Karpas-422 (cell line): ENCODE measurements at places on chromosomes 6 and 20.
A peak's percentile ranks its signal among the peaks of the same experiment; 100 is the strongest.

GRCh38 chr20:51661609-51662178 is 106.5 kb downstream of the ATP9A start:
- no peak for DNase-seq

DNA sequence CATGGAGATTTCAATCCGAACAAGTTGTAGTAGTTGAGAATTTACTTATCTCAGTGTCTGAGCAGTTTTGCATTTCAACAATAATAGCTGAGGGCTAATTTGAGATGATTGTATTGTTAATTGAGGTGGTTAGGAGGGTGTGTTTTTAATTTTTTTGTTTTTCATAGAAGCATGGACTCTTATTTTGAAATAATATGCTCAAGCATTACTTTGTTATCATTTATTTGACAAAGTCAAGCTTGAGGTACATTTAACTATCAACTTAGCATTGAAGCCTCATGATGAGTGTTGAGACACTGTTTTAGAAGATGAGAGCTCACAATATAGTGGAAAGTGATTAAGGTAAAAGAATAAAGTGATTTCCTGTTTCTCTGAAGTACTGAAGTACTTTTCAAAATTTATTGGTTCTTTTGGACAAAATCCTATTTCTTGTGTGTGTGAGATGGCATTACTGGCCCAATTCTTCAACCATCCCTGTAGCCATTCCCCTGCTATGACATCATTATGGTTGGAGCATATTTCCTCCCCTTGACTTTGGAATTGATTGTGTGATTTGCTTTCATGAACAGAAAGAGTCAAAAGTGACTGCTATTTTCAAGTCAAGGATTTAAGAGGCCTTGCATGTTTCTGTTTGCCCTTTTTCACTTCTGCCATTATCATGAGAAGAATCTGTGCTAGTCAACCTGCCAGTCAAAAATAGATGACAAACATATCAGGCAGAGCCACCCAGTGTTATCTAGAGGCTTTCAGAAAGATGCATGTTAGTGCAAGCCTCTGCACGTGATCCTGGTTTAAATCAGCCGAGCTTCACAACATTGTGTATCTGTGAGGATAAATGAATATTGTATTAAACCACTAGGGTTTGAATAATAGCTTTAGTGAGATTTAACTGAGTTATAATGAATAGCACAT is 1112.3 kb upstream of the CITED2 start:
- no peak for DNase-seq

DNA sequence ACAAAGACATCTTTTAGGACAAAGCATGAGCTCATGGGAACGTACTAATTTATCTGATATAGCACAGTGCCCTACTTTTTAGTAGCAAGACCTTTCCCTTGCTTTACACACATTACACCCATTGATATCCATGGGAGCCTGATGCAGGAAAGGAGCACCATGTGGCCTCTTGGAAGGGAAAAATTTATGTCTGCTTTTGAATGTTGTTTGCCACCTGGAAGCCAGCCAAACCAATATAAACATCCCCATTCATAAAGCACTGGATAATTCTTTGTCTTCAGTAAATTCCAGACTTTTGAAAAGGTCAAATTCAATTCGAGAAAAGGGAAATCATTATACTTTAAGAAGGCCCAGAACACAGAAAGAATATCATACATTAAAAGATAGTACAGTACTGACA is 152.3 kb upstream of the BEND6 start:
- DNase-seq, result no peak

DNA sequence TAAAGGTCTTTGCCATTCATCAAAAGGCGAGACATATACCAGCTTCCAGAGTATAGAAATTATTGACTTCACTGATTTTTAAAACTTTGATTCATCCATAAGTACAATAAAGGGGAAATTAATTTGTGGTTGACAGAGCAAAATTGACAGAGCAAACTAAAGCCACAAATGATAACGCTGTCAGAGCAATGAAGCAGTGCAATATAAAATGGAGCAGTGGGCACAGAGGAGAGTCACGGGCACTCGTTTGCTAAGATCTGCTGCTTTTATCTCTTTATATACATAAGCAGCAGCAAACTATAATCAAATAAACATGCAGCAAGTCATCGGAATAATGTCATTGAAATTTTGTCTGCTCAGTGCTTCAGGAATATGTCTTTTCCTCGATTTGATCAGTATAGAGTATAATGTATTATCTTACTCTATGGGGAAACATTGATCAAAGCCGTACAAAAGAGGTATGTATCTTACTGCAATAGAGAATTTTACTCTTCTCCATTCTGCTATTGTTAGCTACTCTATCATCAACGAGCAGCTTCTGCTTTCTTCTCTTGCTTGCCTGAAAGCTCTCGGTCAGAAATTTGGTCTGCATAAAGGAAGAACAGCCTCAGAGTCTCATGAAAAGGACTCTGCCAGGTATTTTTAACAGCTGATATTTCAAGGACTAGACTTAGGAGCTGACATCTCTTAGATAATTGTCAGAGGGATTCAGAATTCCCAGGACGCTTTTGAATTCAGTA is 546.0 kb upstream of the ARID1B start:
- DNase-seq, result no peak

DNA sequence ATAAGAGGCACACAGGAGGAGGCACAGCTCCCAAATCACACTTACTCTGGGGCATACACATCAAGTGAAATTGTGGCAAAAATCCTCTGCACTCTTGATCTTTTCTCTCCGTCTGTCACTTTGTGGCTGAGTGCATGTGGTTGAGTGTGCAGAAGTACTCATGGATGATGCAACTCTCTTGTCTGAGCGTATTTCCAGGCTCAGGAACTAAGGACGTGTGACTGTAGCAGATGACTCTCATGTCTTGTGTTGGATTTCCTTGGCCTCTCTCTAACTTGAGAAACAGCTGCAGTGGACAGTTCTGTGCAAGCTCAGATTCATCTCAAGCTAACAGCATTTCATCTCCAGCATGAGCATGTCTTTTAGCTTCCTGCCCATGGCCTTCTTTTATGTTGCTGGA is 245.4 kb upstream of the FLRT3 start:
- DNase-seq, result no peak

DNA sequence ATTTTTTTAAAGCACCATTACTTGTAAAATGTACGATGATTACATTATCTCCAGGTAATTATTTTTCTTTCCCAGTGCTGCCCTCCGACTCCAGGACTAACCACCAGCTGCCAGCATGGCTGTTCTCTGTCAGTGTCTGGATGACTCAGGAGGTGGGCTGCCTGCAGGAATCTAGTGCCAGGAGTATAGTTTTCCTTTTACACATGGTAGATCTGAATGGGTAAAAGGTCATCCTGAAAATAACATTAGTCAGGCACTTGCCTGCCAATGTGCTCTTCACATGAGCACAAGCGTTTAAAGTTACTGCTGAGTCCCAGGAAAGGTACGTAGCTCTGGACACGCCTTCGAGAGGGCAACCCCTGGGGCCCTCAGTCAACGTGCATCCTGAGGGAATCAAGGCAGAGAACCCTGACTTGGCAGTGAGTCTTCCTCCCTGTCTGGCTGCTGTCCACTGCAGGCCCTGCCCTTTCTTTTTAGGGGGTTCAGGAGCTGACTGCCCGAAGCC is 2.4 kb downstream of the DYNLT1 start:
- no peak for DNase-seq

GRCh38 chr20:35085477-35086225 is 7.0 kb downstream of the TRPC4AP start:
- no peak for DNase-seq

GRCh38 chr6:134147034-134147533 is 94.7 kb upstream of the SLC2A12 start:
- DNase-seq, result no peak

- DNase-seq, result peak; percentile 56
Measured at GRCh38 chr6:109595998-109596397, 95.0 kb downstream of the AK9 start.

DNA sequence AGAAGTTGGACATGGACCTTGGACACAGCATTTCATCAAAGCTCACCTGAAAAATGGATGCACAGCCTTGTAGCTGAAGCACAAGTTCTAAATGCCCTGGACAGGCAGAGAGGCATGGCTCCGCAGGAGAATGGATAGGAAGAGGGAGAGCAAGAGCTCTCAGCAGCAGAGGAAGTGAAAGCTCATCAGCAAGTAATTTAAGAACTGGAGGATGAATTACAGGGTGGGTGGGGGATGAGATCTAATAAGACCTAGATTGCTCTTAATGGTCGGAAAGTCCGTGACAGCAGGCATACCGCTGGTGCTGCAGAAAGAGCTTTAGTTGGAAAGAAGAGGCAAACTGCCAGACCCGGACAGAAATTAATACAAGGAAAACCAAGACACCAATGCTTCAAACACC is 37.3 kb upstream of the SAYSD1 start:
- peak; percentile 44 for DNase-seq

DNA sequence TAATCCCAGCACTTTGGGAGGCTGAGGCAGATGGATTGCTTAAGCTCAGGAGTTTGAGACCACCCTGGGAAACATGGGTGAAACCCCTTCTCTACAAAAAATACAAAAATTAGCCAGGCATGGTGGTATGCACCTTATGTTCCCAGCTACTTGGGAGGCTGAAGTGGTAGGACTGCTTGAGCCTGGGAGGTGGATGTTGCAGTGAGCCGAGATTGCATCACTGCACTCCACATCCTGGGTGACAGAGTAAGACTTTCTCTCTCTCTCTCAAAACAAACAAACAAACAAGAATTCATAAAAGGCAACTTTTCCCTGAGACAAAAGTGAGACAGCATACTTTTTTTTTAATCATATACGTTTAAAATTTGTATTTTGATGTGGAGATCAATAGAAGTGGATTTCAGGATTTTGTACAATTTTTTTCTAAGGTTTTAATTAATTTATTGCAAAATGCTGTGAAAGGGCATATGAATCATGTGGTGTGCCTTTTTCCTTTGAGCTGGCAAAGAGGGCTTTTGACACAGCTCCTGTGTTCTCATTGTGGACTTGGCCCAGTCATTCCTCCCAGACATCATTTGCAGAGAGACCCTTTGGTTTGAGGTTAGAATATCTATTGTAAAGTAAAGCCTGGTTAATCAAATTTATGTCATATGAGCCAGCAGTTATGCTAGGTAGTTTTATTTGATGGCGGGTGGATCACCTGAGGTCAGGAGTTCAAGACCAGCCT is 77.1 kb downstream of the TULP4 start:
- DNase-seq, result no peak

- DNase-seq, result no peak
Measured at GRCh38 chr20:46089167-46089416, 670 bp downstream of the NCOA5 start.

- DNase-seq, result no peak
Measured at GRCh38 chr6:17289630-17290061, 8.5 kb downstream of the RBM24 start.

GRCh38 chr6:8679823-8680222 is 244.5 kb upstream of the SLC35B3 start:
- DNase-seq, result no peak

GRCh38 chr6:21845439-21846140 is 252.0 kb downstream of the SOX4 start:
- no peak for DNase-seq

DNA sequence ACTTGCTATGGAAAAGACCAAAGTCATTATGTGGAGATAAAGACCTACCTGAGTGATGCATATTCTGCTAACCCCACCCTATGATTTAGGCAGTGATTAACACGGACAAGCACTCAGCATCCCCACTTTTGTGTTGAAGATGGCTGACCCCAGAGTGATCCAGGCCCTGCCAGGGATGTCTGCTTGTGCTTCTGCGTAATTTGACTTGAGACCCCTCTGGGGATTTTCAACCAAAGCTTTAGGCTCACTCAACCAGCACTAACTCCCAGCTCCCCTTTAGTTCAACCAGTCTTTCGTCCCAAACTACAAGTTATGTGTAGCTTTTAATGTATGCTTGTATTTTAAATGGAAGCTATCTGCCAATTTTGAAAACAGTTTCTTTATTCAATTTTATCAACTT is 538.0 kb upstream of the ID4 start:
- no peak for DNase-seq

- DNase-seq, result no peak
Measured at GRCh38 chr6:130132286-130132701, 90.5 kb downstream of the SAMD3 start.

- no peak for DNase-seq
Measured at GRCh38 chr6:133428295-133428694, 187.1 kb downstream of the EYA4 start.

GRCh38 chr6:67933278-67933677 is 701.8 kb upstream of the ADGRB3 start:
- peak; percentile 50 for DNase-seq
